HT1080 (cell line): ENCODE measurements at places on chromosomes 3 and 15.

- no peak for DNase-seq
Measured at GRCh38 chr3:133856316-133856715, 39.4 kb downstream of the RAB6B start.

GRCh38 chr3:76585794-76586392 lies 454.0 kb upstream of the ROBO2 start:
- DNase-seq = no peak

- DNase-seq = no peak
Measured at GRCh38 chr3:106533093-106533787, 664.4 kb upstream of the CBLB start.

- DNase-seq = no peak
Measured at GRCh38 chr3:63385629-63386028, 107.5 kb downstream of the SYNPR start.
